Activated CD4-positive, alpha-beta T cell treated with anti-CD3 and anti-CD28 coated beads for 24 hours (primary cell): ENCODE measurements at places on chromosomes 3 and 15.

- DNase-seq = no peak
Measured at GRCh38 chr3:16761571-16761970, 123.2 kb upstream of the PLCL2 start.

GRCh38 chr15:99671926-99672635 lies 61.2 kb downstream of the LYSMD4 start:
- no peak for DNase-seq

- no peak for DNase-seq
Measured at GRCh38 chr15:74124196-74124595, 6.2 kb upstream of the ISLR2 start.

DNA sequence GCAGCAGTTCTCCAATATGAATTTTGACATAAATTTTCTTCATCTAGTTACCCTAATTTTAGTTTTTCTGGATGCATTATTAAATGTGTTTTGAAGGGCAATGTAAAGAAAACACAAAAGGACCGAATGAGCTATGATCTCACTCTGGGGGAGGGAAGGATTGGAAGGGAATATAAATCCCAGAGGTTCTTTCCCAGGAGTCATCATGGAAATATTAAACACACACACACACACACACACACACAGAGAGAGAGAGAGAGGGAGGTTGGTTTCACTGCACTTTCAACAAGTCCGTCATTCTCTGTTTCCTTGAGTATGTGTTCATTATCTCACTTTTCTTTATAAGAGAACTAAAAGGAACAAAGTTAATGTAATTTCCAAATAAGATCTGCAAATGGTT lies 70.7 kb upstream of the DCBLD2 start:
- no peak for DNase-seq

GRCh38 chr15:88630141-88630721 lies 8.6 kb upstream of the ISG20 start:
- DNase-seq = no peak

DNA sequence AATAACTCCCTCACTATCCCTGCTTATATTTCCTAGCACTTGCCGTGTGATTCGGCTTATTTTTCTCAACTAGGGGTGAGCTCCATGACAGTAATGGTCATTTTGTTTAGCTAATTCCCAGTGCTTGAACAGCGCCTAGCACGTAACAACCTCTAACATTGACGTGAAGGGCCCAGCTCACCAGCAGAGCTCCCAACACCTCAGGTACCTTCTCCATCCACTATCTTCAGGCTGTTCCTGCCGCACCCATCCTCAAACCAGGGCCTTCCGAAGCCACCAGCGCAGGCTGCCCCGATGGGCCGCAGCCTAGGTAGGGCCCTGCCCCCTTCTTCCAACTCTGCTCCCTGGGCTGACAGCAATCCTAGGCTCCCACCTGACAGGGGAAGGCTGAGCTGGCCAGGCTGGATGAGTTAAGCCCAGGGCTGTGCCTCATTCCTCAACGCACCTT lies 751 bp upstream of the RPS17 start:
- no peak for DNase-seq

- DNase-seq = no peak
Measured at GRCh38 chr15:99911816-99912215, 178.6 kb upstream of the LYSMD4 start.

DNA sequence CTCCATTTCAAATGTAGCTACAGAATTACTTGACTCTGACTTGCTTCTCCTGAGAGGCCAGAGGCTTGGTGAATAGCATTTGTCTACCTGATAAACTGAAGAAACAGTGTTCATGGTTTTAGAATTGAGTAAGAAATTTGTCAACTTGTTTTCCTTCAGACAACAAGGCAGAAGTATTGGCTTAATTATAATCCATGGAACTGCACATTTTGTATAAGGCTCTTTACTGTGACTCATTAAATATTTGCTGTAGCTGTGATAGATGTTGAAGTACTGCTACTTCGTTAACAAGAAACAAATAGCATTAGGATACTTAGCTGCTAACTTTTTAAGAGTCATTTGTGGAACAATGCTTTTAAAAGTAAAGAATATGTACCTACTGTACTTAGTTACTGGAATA lies 4.6 kb downstream of the UNC13C start:
- DNase-seq = no peak

- no peak for DNase-seq
Measured at GRCh38 chr3:139439278-139439677, 37.0 kb downstream of the RBP2 start.

DNA sequence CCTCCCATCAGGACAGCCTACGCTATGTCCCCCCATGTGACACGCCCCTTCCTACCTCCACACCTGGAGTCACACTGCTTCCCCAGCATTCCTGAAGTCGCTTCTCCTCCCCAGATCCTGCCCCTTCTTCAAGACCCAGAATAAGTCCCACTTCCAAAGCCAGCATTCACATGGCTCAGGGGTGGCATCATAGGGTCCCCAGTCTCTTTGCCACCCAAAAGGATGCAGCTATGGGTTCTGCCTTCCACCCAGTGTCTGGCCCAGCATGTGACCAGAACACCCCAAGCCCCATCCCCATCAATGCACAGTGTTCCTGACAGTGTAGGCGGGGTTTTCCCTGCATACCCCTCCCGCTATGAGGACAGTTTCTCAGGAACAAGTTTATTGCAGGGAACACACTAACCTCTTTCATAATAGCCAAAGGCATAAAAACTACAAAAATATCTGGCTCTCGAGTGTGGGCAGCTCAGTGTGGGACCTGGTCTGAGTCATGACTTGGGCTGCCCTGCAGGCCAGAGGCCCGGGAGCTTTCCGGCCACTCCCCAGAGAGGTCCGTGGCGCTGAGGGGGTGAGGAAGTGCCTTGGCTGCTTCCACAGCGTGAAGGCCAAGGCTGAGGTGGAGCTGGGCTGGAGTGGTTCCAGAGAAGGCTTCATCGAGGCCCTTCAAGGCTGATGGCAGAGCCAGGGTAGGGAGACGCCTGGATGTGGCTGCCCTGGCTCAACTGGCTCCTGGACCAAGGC lies 5.8 kb downstream of the ISLR start:
- DNase-seq = no peak

GRCh38 chr3:5565026-5565425 lies 377.5 kb downstream of the EDEM1 start:
- no peak for DNase-seq

DNA sequence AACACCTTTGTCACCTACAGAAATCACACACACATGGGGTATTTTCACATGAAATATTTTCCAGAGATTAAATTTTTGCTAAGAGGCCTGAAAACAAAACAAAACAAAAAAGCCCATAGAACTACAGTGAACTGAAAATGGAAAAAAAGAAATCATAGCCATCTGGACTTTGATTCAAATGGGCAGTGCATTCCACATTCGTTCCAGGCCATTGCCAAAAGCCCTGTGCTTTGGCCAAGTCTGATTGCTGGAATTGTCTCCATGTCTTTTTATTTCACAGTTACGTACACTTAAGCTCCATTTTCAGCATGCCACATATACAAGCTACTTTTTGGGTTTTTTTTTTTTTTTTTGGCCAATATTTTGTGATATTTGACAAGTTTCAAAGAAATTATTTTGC lies 47.1 kb downstream of the TFG start:
- DNase-seq = no peak

DNA sequence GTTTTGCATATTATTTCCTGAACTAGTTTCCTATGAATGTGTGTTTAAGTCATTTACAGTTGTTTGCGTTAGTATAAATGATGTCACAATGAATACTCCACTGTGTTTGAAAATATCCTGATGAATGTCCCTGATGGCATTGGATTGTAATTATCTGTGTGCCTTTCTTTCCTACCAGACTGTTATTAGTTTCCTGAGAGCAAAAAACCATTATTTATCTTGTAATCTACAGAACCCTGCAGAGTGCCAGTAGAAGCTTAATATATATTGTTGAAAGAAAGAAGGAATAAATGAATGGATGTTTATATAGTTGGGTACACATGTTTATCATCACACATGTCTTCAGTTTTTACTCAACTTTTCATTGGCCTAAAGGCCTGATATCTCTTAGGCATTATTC lies 312.6 kb downstream of the AGBL1 start:
- no peak for DNase-seq

DNA sequence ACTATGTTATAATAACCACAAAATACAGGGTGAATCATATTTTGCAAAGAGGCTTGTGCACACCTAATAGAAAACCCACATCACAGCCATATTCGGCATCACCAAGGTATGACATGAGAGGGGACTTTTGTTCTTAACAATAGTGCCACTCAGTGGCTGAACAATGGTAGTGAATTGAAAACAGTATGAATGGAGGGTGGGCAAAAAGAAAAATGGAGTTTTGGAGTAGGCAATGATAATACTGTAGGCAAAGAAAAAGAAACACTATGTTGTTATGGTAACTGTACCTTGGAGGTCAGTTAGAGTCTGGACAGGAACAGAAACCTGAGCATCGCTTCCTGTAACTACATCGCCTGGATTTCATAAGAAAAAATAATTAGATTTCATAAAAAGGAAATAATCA lies 348.6 kb downstream of the PLCL2 start:
- DNase-seq = peak; percentile 18

GRCh38 chr15:83108266-83109219 lies 1.1 kb downstream of the TM6SF1 start:
- DNase-seq = no peak

GRCh38 chr3:64928683-64929082 lies 240.9 kb upstream of the ADAMTS9 start:
- no peak for DNase-seq

GRCh38 chr15:101112336-101113113 lies 139.3 kb downstream of the CHSY1 start:
- DNase-seq = no peak
